Stimulated activated CD4-positive, alpha-beta T cell treated with anti-CD3 and anti-CD28 coated beads, Interleukin-12 subunit alpha, Interleukin-12 subunit beta, amount 100 ng/mL, for 4 hours (primary cell): ENCODE measurements at places on chromosomes 3 and 15.

DNA sequence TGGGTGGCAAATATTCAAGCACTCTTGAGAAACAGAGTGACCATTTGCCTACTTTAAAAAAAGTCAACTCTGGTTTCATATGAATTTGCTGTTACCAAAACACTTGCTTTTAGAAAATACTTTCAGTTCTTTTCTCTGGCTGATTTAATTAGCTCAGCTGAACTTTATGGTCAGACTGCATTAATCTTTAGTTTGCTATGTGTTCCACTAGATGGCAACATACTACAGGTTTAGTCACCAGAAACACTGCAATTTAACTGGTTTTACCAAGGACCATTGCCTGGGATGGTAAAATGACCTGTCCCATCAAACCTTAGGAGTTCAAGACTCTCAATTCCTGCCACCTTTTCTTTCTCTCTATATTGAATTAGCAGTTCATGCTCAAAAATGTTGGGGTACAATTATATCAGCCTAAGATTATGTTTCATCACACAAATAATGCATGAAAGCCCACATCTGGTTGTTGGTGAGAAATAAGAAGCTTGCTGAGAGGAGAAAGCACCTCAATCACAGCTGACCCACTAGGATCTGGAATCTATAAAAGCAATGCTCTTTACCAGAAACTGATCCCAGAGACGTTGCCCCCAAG is 14.2 kb downstream of the EIF4E3 start:
- no peak for DNase-seq

GRCh38 chr3:5301651-5302297 is 114.3 kb downstream of the EDEM1 start:
- no peak for DNase-seq

GRCh38 chr3:11784971-11785377 is 61.7 kb downstream of the TAMM41 start:
- DNase-seq = no peak

- DNase-seq = no peak
Measured at GRCh38 chr3:4776980-4777581, 202.2 kb upstream of the BHLHE40 start.
